NCI-H446 (cell line): ENCODE measurements at places on chromosomes 7 and 10.
A peak's percentile ranks its signal among the peaks of the same experiment; 100 is the strongest.

DNA sequence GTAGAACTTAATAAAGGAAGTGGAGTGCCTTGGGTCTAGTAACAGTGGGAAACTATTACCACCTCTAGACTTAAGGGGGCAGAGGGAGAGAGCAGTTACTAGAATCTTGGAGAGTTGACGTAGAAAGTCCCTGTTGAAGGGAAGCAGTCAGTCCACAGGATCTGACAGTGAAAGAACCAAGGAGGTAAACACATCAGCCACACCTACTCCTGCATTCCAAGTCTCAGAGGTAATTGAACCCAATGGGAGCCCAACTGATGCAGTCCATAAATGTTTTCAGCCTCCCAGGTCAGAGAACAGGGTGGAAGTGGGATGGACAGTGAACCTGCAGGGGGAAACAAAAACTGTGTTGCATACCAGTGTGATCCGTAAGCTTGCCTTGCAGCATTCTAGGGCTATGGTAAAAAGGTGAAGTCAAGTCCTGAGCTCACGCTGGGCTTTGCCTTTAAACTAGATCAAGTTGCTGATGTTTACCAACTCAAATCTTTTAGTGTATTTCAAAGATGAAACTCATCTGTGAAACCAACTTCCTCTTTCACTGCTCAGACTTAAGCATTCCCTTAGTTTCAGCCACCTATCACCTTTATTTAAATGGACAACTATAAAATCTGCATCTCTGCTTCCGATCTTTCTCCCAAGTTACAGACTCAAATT, 57.2 kb downstream of the SLC16A12 start:
- DNase-seq, result no peak

- no peak for DNase-seq
These were observed 26.3 kb downstream of the PODXL start for GRCh38 chr7:131530137-131530536.

DNA sequence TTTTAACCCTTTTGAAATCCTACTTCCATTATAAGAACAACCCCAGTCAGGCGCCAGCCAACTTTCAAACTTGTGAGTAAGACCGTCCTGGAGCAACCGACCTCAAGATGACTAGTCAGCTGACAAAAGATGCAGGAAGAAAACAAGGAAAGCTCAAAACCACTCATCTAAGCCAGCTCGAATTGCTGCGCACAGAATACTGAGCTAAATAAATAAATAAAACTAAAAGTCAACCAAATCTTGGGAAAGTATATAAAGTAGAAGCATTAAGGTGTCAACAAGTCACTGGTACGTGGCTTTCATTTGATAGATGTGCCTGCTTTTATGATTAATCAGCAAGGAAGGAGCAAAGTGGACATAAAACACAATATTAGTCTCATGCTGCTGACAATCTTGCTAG, 1269.8 kb downstream of the XPNPEP1 start:
- DNase-seq, result no peak

GRCh38 chr10:10394933-10395658, 622.6 kb upstream of the CELF2 start:
- DNase-seq, result no peak

- no peak for DNase-seq
These were observed 62.0 kb upstream of the NAMPT start for GRCh38 chr7:106346678-106347217.

DNA sequence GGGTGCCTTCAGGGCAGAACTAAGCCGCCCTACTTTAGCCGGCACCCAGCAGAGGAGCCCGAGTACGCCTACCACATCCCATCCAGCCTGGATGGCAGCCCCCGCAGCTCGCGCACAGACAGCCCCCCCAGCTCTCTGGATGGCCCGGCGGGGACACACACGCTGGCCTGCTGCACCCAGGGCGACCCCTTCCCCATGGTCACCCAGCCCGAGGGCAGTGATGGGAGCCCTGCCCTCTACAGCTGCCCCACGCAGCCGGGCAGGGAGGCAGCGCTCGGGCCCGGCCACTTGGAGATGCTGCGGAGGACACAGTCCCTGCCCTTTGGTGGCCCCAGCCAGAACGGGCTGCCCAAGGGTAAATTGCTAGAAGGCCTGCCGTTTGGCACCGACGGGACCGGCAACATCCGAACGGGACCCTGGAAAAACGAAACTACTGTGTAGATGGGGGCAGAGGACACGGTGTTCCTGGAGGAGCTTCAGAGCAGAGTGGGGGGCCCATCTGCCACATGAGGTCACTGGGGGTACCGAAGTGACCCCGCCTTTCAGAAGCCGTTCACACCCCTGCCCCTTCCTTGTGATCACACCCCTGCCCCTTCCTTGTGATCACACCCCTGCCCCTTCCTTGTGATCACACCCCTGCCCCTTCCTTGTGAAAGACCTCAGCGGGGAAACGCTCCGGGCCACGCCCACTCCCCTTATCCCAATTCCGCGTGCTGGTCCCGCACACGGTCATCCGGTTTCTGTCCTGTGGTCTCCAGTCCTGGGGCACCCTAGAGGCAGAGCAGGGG, 30.8 kb upstream of the KNDC1 start:
- DNase-seq, result no peak

DNA sequence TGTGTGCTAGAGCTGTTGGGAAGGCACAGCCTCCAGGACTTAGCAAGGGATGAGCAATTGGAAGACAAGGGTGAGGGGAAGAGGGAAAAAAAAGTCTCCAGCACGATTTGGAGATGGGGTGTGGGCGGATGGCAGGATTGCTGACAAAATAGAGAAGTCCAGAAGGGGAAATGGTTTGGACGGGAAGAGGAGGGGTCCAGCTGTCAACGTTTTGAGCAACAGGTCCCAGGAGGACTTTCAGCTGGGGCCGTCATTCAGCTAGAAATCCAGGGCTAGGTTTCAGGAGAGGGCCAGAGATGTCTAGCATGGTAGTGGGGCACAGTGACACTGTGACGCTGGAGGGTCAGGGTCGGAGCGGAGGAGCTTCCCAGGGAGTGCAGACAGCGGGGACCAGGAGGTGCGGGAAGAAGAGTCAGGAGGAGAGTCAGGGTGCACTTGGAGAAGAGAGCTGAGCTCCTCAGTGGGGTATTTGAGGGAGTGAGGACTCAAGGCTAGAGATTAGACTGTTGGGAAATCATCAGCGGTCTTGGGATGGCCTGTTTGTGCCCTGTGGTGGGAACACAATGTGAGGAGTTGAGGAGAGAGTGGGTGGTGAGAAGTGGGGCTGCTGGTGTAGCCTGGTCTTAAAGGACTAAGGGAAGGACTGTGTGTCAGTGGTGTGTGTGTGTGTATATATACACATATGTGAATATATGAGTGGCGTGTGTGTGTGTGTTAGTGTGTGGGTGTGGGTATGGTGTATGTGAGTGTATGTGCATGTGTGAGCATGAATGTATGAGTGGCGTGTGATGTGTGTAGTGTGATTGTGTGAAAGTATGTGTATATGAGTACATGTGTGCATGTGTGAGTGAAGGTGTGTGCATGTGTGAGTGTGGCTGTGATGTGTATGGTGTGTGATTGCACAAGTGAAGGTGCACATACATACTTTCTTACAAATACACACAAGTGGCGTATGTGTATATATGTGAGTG, 3.8 kb downstream of the ZYX start:
- DNase-seq, result no peak

- DNase-seq, result peak; percentile 44
These were observed 33.7 kb downstream of the NRBF2 start for GRCh38 chr10:63166742-63167258.

- no peak for DNase-seq
These were observed 45.4 kb downstream of the NKX6-2 start for GRCh38 chr10:132740588-132740987.

- DNase-seq, result no peak
These were observed 441.4 kb downstream of the CNTNAP2 start for GRCh38 chr7:146557971-146558469.

DNA sequence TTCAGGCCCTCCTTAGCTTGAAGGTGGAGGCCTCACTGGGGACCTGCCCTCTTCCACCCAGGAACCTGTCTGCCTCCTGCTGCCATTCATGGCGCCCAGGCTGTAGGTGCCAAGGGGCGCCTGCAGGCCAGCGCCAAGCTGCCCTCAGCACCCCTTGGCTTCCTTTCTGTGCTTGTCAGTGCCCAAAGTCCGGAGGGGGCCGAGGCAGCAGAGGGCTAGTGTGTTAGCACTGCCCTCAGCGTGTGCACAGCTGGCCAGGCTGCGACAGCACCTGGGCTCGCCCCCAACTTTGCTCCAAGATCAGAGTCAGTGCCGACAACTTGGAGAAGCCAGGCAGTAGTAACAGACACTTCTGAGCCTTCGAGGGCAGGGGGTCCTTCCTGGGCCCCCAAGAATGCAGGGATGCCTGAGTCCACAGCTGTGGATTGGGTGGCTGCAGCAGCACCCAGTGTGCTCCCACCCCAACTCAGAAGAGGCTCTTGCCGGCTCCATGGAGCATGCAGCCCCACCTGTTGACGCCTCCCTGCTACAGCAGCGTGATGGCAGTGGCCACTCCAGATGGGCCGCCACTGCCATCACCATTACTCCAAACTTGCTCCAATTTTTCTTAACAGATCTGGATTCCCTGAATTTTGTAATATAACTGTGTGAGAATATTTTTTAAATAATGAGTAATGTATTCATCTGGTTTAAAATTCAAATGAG, 41.7 kb downstream of the CACUL1 start:
- DNase-seq, result no peak

DNA sequence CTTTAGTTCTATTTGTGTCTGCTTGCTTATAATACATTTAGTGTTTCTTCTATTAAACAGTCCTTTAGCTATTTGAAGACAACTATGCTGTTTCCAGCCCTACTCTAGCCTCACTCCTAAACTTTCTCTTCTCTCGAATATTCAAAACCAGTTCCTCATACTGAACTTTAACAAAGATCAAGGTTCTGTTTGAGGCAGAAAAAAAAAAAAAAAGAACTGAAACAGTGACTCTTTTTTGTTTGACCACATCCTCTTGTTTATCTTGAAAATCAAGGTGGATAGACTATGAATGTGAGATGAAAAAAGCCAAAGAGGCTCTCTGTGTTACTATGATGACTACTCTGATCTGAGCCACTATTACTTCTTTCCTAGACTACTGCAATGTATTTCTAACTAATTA, 154.3 kb downstream of the ZNF365 start:
- DNase-seq, result no peak

GRCh38 chr10:48464871-48465736, 139.8 kb downstream of the ARHGAP22 start:
- DNase-seq, result peak; percentile 29

- DNase-seq, result no peak
These were observed 11.4 kb upstream of the ECHDC3 start for GRCh38 chr10:11730779-11731178.

GRCh38 chr10:61931620-61932332, 30.3 kb downstream of the ARID5B start:
- no peak for DNase-seq

DNA sequence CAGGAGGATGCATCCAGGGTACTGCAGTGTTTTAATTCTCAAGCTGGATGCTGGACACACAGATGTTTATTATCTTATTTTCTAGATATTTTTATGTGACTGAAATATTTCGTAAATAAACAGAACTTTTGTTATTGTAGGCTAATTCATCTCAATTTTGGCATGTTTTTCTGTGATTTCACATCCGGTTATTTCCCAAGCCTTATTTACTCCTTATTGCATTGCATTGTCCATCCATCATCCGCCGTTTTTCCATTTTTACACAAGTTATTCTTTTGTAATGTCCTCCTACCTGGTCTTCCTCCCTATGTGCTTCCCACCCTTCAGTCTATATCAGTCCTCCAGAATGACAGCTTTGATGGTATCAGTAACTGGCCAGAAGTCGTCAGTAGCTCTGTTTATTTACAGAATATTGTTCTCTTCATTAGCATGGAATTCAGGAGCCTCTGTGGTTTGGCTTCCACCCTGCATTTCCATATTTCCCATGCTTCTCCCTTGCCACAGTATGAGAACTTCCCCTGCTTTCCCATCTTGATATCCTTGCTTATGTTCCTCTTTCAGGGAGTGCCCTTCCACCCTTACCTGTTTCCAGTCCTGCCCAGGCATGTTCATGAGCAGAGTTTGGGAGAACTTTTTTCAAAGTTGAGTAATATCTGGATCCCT, 16.1 kb downstream of the GNAI1 start:
- DNase-seq, result no peak

- no peak for DNase-seq
These were observed 53.8 kb downstream of the PARP12 start for GRCh38 chr7:140008755-140009610.

- DNase-seq, result no peak
These were observed 44.9 kb downstream of the POLR1F start for GRCh38 chr7:19663816-19664462.

GRCh38 chr7:20862554-20862953, 75.9 kb upstream of the SP8 start:
- DNase-seq, result no peak

DNA sequence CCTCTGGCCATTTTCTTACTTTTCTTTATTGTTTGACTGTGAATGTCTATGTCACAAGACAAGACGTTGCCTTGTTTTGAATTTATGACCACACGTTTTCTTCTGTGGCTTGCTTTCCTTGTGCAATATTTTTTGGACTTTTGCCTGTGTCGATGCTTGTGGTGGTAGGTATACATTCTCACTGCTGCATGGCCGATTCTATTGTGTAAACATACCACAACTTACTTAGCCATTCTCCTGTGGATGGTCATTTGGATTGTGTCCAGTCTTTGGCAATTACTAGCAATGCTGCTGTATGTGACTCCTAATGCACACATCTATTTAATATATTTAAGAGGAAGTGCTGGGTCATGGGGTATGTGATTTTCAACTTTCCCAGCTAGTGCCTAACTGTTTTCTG, 18.0 kb upstream of the DLG5 start:
- DNase-seq, result no peak

- DNase-seq, result no peak
These were observed 82.0 kb downstream of the ARL4A start for GRCh38 chr7:12769444-12769843.

DNA sequence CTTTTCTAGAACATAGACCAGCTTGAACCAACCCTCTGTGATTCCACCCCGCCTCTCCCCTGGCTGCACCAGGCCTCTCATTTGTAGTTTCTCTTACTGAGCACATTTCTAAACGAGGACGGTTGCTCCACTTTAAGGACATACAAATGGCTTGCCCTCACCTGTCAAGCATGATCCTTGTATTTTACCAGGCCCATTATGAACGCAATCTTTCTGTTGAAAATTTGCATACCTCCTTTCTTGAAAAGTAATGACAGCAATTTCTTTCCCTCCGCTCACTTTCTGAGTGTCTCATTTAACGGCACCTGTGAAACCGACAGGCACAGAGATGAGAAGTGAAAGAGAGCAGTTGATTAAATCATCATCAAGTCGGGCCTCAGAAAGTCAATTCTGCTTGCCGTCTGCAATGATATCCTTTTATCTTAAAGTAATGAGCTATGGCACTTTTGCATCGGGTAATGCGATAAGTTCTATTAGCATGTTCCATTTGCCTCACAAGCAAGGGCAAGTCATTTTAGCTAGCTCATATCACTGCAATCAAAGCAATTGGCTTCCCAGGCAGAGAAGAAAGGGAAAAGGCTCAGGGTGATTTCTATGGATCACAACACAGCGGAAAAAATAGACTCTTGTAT, 705.6 kb upstream of the GALNT17 start:
- no peak for DNase-seq

- DNase-seq, result no peak
These were observed 43.9 kb upstream of the GPR158 start for GRCh38 chr10:25130906-25131305.
